CD4-positive, CD25-positive, alpha-beta regulatory T cell (primary cell): ENCODE measurements at places on chromosomes 3 and 15.

DNA sequence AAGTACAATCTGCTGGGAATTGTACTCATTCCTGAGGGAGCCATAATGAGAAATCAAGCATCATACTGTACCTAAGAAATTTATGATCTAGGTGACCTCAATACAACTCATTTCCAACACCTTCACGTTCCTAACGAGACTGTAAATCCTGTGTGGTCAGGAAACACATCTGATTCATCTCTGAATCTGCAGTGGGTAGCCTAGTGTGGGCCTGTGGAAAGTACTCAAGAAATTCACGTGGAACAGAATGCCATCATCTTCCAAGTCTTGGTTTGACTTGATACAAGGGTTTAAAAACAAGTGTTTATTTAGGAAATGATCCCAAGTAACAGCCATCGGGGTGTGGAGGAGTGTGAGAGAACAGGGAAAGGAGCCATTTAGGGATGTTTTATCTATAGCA, 568.9 kb downstream of the EDEM1 start:
- H3K27ac ChIP-seq: no peak overlapping the region
- no peak overlapping the region for H3K4me3 ChIP-seq
- H3K36me3 ChIP-seq: no peaks in the 10 kb centered on the region
- DNase-seq: no peak

GRCh38 chr3:86954226-86954625, 36.7 kb downstream of the VGLL3 start:
- DNase-seq: no peak
- H3K36me3 ChIP-seq: no peaks in the 10 kb centered on the region
- H3K27me3 ChIP-seq: no peaks in the 10 kb centered on the region
- H3K4me1 ChIP-seq: no peaks in the 10 kb centered on the region

DNA sequence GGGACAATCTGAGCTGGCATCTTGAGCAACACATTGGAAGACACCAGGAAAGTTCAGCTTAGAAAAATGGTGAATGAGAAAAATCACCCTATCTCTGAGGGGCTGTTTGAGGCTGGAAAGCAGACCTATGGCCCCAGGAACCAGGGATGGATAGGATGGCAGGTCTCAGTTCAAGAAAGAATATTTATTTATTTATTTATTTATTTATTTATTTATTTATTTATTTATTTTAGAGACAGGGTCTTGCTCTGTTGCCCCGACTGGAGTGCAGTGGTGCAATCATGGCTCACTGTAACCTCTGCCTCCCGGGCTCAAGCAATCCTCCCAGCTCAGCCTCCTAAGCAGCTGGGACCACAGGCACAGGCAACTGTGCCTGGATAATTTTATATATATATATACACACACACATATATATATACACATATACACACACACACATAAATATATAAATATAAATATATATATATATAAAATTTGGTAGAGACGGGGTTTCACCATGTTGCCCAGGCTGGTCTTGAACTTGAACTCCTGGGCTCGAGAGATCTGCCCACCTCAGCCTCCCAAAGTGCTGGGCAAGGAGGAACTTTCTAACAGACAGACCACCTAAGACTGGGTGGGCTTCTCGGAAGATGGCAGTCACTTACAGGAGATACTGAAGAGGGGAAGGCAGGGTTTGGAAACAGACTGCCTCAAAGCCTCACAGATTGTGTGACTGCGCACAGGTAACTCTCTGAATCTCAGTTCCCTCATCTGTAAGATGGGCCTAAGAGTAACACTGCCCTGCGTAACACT, 29.7 kb downstream of the CCDC13 start:
- H3K27ac ChIP-seq: no peak overlapping the region
- no peak overlapping the region for H3K4me3 ChIP-seq
- H3K27me3 ChIP-seq: no peaks in the 10 kb centered on the region
- no peak for DNase-seq

GRCh38 chr15:57037548-57037947, 119.1 kb downstream of the TCF12 start:
- peaks cover 21% of the 10 kb centered on the region for H3K4me1 ChIP-seq
- no peak overlapping the region for H3K27ac ChIP-seq
- H3K4me3 ChIP-seq: peak overlapping the region; percentile 70
- no peak for DNase-seq
- no peaks in the 10 kb centered on the region for H3K36me3 ChIP-seq

GRCh38 chr15:35705884-35706585, 160.1 kb upstream of the DPH6 start:
- DNase-seq: no peak
- H3K27me3 ChIP-seq: no peaks in the 10 kb centered on the region
- H3K4me3 ChIP-seq: no peak overlapping the region
- no peak overlapping the region for H3K27ac ChIP-seq

GRCh38 chr3:15325228-15325627, 7.2 kb downstream of the SH3BP5 start:
- DNase-seq: no peak
- no peak overlapping the region for H3K27ac ChIP-seq
- no peaks in the 10 kb centered on the region for H3K27me3 ChIP-seq
- H3K36me3 ChIP-seq: peaks cover 46% of the 10 kb centered on the region
- H3K4me1 ChIP-seq: peaks cover 55% of the 10 kb centered on the region

DNA sequence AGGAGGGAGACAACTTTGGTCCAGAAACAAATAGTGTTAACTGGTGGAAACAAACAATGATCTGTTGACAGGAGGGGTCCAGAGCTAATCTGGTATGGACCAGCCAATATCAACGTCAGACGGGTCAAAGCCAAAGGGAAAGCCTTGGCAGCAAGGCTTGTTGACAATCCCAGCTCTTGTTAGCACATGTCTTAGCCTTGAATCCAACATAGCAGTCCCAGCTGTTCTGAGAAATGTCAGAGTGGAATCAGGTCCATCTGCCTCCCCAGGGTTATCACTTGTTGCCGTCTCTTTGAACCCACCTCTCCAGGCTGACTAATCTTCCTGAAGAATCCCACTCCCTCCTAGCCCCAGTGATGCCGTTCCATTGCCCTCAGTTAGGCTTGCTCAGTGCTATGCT, 404.6 kb upstream of the MCTP2 start:
- H3K36me3 ChIP-seq: no peaks in the 10 kb centered on the region
- no peak for DNase-seq
- no peaks in the 10 kb centered on the region for H3K4me1 ChIP-seq
- H3K27me3 ChIP-seq: no peaks in the 10 kb centered on the region
- no peak overlapping the region for H3K4me3 ChIP-seq
- H3K27ac ChIP-seq: no peak overlapping the region

DNA sequence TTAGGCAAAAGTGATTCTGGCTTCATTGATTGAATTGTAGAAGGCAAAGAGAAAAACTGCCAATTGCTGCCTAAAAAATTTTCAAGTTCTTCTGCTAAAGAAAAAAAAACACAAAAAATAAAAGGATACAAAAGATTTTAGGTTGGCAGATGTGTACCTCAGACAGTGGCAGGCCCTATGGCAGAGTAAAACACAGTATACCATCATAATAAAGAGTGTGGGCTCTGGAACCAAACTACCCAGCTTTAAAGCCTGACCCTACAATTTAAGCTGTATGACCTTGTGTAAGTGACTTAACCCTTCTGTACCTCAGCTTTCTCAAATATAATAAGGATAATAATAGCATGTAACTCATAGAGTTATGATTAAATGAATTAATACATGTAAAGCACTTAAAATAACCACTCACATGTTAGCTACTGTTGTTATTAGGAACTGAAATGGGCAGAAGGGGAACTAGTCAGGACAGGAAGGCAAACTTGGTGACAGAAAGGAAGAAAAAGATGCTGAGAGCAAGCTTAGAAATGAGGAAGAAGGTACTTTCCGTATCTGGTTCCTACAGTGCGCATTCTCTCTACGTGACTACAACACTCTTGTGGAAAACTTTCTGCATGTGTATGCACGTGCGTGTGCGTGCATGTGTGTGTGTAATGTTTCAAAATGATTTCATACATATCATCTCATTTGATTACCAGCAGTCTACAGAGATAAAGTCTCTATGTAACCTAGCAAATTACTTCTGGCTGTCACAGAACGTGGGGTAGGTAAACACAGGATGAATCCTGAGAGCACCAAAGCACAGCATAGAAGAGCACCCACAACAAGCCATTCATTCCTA, 13.6 kb upstream of the GATM start:
- no peaks in the 10 kb centered on the region for H3K4me1 ChIP-seq
- no peak for DNase-seq

DNA sequence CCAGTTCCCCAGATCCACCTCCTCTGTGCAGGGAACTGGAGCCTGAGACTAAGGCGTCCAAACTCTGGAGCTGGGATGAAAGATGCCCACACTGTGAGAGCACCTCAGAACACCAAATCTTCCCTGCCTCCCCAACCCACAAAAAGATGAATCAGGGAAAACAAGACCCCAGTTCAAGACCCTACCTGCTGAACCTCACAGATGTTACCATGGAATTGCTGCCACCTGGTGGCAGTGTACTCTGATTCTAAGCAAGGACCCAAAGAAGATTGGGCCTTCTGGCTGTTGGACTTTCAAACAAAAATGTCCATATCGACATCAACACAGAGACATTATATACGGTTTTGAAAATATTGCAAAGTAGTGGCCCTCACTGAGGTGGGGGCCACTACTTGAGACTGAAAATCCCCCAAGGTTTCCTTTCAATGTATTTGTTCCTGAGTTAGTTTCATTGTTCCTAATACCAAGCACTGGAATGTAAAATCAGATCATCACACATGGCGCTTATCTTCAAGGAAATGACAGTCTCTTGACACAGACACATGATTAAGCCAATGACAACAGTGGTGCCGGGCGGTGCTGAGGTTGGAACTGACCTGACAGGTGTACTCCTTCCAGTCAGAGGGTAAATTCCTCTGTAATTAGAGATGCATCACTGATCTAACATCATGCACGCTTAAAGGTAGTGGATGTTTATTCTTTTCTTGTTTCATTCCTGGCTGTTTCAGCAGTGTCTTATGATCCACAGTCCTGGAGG, 67.6 kb downstream of the SLC6A11 start:
- H3K27me3 ChIP-seq: peaks cover 2% of the 10 kb centered on the region
- H3K27ac ChIP-seq: no peak overlapping the region
- H3K36me3 ChIP-seq: no peaks in the 10 kb centered on the region

- no peak overlapping the region for H3K27ac ChIP-seq
- H3K4me1 ChIP-seq: no peaks in the 10 kb centered on the region
- no peak overlapping the region for H3K4me3 ChIP-seq
- H3K27me3 ChIP-seq: no peaks in the 10 kb centered on the region
- no peak for DNase-seq
- no peaks in the 10 kb centered on the region for H3K36me3 ChIP-seq
These were observed 169.0 kb downstream of the TBC1D5 start for GRCh38 chr3:17573396-17573795.

DNA sequence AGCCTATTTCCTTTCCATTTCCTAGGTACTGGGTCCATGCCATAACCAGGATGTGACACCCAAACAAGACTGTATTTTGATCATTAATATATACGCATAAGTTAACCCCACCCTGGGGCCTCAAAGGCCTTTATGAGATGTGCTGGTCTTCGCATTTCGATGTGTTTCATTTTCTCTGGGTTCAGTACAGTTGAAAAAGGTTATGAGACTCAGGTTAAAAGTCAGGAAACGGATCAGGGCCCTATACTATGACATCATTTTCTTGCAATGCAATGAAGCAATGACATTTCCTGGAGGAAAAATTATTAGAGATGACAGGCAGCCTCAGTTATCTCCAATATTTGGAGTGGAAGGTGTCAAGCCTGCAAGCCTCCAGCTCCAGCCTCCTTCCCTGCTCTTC, 31.7 kb downstream of the TMEM212 start:
- H3K36me3 ChIP-seq: no peaks in the 10 kb centered on the region
- no peak overlapping the region for H3K4me3 ChIP-seq

DNA sequence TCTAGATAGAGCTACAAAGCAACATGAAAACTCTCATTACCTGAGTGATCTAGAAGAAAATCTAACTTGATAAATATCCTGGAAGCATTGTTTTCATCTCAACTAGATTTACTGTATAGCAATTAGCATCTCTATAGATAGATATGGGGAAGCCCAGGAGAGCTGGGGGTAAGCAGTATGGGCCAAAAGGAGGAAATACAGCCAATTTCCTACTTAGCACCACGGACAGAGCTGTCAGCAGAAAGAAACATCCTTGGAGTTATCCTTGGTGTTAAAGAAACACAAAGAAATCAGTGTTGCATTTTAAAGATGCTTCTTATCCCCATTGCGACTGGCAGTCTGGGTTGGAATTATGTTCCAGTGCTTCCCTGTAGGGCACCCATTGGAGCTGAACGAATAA, 126.2 kb downstream of the TIGIT start:
- DNase-seq: no peak
- no peak overlapping the region for H3K4me3 ChIP-seq
- no peaks in the 10 kb centered on the region for H3K27me3 ChIP-seq
- no peak overlapping the region for H3K27ac ChIP-seq

- H3K27me3 ChIP-seq: no peaks in the 10 kb centered on the region
- H3K27ac ChIP-seq: no peak overlapping the region
- no peak overlapping the region for H3K4me3 ChIP-seq
- no peaks in the 10 kb centered on the region for H3K4me1 ChIP-seq
These were observed 64.4 kb downstream of the LINGO1 start for GRCh38 chr15:77568014-77568972.

DNA sequence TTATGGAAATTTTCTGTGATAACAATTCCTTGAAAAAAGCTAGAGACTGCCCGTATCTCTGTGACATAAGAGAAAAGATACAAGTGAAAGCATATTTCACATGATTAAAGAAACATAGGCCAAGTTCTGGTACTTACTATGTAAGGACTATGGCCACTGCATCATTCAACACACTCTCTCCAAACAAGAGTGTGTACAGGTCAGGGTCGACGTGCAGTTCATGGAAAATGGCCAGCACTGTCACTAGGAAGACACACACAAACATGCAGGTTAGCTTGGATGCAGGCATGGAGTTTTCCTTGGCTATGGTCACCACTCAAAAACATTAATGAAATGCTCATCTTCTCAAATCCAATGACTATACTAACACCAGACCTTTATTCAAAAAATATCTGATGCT, 196.2 kb downstream of the SLC9A9 start:
- peaks cover 17% of the 10 kb centered on the region for H3K36me3 ChIP-seq
- H3K27ac ChIP-seq: no peak overlapping the region
- no peak for DNase-seq
- no peaks in the 10 kb centered on the region for H3K27me3 ChIP-seq
- H3K4me3 ChIP-seq: no peak overlapping the region

GRCh38 chr3:167184511-167184910, 195.6 kb downstream of the ZBBX start:
- no peaks in the 10 kb centered on the region for H3K4me1 ChIP-seq
- no peaks in the 10 kb centered on the region for H3K36me3 ChIP-seq
- H3K27ac ChIP-seq: no peak overlapping the region
- no peak for DNase-seq
- no peaks in the 10 kb centered on the region for H3K27me3 ChIP-seq

DNA sequence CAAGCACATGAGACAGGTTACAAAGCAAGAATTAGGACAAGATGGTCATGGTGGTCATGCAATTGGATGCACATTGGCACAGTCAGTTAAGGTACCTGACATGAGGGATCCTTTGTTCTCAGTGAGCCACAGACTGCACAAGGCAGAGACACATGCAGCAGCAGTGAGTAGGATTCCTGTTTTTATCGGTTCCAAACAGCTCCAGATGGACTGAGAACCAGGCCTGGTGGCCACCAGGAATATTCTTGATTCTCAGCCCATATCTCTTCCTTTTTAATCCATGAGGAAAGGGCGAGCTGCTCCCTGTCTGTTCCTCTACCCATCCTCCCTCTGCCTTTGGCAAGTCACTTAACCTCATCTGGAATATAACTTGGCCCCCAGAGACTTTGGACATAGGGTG, 410.8 kb downstream of the GAP43 start:
- no peaks in the 10 kb centered on the region for H3K27me3 ChIP-seq
- DNase-seq: no peak
- H3K36me3 ChIP-seq: no peaks in the 10 kb centered on the region
- no peaks in the 10 kb centered on the region for H3K4me1 ChIP-seq
- H3K4me3 ChIP-seq: no peak overlapping the region
- no peak overlapping the region for H3K27ac ChIP-seq
